WERI-Rb-1 (cell line): ENCODE measurements at places on chromosomes 6 and 20.

GRCh38 chr6:80144753-80145315, 38.4 kb downstream of the BCKDHB start:
- no peak for DNase-seq

- no peak for DNase-seq
Measured at GRCh38 chr6:109048670-109049415, 45.8 kb downstream of the SESN1 start.

GRCh38 chr6:168711666-168712300, 270.8 kb downstream of the SMOC2 start:
- DNase-seq, result no peak

GRCh38 chr6:81624453-81624852, 128.0 kb downstream of the TENT5A start:
- no peak for DNase-seq

DNA sequence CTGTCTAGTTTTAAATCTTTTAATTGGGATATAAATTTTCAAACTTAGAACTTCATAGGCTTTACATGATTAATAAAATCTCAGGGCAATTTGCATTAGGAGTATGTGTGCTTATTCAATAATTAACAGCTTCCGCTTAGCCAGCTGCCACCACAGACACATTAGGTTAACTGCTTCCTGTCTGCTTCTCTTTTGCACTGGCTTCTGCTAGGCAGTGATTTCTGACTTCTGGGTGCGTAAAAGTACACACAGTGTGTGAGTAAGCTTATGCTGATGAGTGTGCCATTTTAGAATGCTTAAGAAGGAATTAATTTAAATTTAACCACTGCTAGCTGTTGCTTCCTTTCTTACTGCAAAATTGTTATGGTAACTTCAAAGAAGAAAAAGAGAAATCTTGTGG, 73.9 kb downstream of the F13A1 start:
- DNase-seq, result peak; percentile 28

DNA sequence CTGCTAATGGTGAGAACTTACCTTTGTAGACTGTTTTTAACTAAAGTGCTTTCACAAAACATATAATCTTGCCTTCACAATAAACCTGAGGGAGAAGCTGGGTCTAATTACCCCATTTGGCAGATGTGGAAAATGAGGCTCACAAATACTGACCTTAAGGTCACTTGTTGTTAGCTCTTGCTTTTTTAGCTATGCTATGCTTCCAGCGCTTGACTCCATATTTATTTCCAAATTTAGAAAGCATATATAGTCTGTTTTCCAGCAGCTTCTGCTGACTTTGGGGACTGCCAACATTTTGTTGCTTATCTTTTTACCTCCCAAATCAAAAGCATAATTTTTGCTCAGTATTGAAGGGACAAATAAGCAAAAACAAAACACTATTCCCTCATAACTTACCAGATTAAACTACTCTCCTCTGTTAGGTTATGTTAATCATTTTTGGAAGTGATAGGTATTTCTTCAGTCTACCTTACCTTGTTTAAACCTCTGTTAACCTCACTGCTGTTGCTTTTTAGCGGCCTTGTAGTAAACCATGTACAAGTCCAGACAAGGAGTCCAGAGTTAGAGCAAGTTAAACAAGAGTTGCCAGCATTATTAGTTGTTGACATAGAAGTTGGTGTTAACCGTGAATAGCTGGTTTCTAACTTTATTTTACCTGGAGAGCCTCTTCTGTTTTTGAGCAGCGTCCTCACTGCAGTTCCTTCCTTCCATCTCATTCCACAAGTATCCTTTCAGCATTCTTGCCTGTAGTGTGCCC, 4.9 kb upstream of the BTBD3 start:
- no peak for DNase-seq
